Activated naive CD4-positive, alpha-beta T cell treated with anti-CD3 and anti-CD28 coated beads, Interleukin-2, amount 50 U/mL, for 16 hours (primary cell): ENCODE measurements at places on chromosomes 11 and 22.

DNA sequence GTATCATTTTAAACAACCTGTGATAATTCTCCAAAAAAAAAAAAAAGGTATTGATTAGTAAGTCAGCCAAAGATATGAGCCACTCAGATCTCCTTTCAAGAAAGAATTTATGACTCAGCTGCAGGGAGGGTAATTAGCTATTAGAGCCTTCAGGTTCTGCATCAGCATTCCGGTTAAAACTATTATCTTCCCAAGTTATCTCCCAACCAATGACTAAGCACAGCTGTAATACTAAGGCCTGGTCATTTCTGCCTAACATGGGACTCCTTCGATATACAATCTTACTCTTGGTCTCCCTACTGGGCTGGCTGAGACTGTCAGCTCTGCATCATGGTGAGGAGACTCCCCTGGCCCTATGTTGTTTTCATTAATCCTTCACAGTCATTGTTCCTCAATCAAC is 60.4 kb downstream of the SBF2 start:
- DNase-seq, result no peak

GRCh38 chr11:95070471-95070870 is 3.8 kb downstream of the SRSF8 start:
- no peak for DNase-seq

DNA sequence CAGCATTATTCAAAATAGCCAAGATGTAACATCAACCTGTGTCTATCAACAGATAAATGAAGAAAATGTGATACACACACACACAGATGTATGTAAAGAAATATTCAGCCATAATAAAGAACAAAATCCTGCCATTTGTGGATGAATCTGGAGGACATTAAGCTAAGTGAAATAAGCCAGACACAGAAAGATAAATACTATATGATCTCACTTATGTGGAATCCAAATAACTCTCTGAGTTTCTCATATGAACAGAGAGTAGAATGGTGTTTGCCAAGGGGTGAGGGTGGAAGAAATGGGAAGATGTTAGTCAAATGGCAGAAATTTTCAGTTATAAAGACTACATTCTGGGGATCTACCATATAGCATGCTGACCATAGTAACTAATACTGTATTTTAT is 224.2 kb downstream of the GUCY1A2 start:
- DNase-seq, result no peak

DNA sequence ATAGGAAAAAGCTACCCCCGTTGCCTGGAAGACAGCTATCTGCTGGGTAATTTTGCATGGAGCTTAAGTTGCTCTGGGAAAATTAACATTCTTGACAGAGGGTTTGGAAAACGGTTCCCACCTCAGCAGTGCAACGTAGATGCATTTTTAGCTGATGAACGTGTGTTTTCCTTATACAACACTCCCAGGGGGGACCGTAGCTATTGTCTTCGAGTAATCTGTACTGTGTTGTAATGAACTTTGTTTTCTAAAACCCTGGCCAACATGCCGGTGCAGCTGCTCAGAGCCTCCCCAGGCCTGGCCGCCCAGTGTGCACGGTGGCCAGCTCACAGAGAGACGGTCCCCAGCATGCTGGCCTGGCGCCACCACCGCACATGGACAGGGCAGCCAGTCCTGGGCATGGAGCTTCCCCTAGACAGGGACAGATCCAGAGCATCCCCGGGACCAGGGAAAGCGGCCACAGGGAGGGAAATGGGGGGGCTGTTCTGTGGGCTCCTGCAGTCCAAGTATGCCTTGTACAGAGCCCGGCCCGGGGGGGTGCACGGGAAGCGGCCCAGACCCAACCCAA is 2.2 kb downstream of the TNNT3 start:
- DNase-seq, result no peak

GRCh38 chr22:43631201-43631600 is 180.9 kb downstream of the EFCAB6 start:
- DNase-seq, result no peak

DNA sequence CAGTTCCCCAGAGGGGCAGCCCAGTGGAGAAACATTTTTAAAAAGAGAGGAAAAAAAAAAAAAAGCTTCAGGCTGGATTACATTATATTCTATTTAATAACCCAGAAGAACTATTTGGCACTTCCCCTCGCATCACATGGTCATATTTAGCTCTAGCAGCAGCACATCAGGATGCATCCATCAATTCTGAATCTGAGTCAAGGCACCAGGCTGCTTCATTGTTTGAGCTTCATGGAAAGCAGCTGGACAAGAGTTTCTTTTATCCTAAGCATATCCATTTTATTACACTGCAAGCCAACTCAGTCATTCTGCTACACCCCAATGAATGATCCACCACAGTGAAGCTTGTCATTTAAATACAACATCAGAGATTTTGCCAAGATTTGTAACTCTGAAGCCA is 10.0 kb downstream of the SPTY2D1 start:
- DNase-seq, result no peak

GRCh38 chr11:35173011-35173511 is 34.1 kb downstream of the CD44 start:
- no peak for DNase-seq

DNA sequence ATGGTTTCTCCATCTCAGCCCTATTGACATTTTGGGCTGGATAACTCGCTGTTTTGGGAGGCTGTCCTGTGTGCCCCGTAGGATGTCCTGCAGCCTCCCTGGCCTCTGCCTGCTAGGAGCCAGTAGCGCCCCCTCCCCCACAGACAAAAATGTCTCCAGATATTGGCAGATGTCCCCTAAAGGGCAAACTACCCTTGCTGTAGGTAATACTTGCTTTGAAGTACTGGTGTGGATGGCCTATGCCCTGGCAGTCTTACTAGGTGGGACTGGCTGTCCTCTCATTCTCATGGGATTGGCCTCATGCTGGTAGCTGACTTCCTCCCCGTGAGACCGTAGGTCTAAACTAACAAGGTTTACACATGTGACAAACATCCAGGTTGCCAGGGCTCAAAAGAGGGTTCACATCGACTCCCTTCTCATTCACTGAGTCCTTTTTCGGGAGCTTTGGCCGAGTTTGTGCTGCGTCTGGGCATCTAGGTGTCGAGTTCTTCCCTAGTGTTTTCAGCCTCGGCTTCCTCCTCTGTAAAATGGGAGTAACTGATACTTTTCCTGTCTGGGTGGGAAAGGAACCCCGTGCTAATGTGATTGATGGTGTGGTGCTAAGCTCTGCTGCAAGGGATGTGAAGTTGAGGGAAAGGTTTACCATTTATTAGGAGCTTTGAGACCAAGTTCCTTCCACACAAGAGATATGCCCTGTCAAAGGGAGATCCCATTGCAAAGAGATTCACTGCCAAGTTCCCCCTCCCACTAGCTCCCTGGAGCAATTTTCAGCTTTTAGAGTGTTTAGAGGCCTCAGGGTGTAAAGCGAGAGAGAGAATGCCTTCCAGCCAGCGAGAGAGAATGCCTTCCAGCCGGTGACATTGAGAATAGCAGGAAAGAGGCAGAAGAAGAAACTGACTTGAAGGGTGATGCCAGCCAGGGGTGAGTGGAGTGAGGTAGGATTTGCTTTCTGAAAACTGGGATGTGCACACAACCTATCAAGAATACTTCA is 17.0 kb downstream of the PTPRJ start:
- DNase-seq, result no peak

DNA sequence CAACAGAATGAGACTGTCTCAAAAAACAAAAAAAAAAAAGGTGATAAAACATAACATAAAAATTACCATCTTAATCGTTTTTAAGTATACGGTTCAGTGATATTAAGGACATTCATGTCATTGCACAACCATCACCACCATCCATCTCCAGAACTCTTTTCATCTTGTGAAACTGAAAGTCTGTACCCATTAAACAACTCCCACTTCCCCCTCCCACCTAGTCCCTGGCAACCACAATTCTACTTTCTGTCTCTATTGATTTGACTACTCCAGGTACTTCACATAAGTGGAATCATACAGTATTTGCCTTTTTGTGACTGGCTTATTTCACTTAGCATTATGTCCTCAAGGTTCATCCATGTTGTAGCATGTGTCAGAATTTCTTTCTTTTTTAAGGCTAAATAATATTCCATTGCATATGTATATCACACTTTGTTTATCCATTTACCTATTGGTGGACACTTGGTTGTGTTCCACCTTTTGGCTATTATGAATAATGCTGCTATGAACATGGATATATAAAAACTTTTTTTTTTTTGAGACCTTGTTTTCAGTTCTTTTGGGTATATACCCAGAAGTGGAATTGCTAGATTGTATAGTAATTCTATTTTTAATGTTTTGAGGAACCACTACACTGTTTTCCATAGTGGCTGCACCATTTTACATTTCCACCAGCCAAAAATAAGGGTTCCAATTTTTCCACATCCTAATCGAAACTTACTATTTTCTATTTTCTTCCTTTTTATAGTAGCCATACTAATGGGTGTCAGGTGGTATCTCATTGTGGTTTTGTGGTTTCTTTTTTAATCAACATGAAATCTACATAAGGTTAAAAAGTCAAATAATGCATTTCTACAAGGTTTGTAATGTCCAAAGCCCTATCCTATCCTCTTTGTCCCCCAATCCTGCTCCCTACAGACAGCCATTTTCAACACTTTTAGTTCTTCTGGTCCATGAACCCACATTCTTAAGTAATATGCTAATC is 23.4 kb upstream of the PIK3C2A start:
- DNase-seq, result peak; percentile 52

DNA sequence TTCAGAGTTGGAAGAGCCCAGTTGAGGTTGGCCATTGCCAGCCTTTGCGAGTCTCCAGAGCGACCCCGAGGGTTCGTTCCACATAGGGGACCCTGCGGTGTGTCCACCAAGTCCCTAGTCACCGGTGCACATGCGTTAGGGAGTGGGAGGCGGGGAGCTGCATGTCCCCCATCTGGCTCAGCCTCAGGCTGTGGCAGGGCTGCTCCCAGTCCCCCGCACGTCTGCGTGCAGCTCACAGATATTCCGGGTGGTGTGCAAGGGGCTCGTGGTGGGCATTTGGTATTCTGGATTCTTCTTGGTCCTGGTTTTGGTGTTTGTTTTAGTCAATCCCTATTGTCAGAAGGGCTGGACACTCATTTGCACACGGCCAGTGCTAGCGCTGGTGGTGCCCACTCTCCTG is 48.8 kb downstream of the MUC6 start:
- no peak for DNase-seq

DNA sequence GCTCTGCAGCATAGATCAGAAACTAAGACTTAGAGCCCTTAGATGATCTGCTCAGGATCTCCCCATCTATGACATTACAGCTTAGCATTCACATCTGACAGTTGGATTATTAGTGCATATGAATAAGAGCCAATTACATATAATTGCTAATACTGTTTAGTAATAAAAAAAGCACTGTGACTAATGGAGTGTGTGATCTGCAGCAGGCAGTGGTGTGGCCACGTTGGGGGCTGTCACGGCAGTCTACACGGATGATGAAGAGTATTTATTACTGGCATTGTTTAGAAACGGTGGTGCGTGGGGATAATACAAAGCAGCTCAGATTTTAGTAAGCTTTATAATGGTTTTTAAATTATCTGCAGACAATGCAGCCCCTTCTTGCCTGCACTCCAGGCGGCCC is 93.5 kb upstream of the TIMP3 start:
- no peak for DNase-seq

- no peak for DNase-seq
These were observed 19.4 kb downstream of the MED15 start for GRCh38 chr22:20526628-20527355.

- no peak for DNase-seq
These were observed 67.6 kb upstream of the ARHGAP42 start for GRCh38 chr11:100619484-100619883.

GRCh38 chr11:29333993-29334775 is 682.6 kb downstream of the KCNA4 start:
- DNase-seq, result no peak

DNA sequence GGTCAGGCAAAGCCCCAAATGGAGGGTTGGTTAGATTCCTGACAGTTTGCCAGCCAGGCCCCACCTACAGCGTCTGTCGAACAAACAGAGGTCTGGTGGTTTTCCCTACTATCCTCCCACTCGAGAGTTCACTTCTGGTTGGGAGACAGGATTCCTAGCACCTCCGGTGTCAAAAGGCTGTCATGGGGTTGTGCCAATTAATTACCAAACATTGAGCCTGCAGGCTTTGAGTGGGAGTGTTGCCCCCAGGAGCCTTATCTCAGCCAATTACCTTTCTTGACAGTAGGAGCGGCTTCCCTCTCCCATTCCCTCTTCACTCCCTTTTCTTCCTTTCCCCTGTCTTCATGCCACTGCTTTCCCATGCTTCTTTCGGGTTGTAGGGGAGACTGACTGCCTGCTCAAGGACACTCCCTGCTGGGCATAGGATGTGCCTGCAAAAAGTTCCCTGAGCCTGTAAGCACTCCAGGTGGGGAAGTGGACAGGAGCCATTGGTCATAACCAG is 4.7 kb upstream of the TTC36 start:
- no peak for DNase-seq

DNA sequence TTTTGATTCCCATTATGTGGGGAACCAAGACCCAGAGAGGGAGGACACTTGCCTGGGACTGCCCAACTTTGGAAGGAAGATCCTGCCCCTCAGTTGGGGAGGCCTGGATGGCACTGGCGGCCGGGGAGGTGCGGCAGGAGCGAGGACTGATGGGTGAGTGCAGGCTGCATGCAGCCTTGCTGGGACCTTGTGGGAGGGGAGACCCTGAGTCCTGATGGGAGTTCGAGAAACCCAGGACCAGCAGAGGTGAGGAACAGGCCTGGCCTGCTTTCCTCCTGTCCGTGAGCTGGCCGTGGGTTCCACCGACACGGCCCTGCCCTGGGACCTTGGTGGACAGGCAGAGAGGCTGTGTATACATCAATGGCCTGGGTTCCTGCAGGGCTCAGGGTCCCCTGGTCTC is 19.3 kb upstream of the SMIM38 start:
- no peak for DNase-seq

- DNase-seq, result no peak
These were observed 140.2 kb upstream of the TIMP3 start for GRCh38 chr22:32661296-32661695.

DNA sequence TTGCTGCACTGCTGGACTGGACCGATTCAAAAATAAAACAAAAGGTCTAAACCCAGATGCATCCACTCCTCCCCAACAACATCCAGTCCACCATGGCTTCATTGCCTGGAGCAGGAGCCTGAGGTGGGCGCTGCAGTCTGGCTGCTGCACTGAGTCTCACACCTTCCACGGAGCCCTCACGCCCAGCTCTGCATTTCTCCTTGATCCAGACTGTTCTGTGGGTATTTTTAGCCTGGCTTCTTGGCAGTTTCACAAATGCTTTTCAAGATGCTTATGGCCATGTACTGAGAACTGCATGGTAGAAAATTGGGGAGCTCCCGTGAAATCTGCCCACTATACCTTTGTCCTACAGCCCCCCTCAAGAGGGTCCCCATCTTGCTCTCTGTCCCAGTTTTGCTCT is 53.3 kb upstream of the JAM3 start:
- no peak for DNase-seq

DNA sequence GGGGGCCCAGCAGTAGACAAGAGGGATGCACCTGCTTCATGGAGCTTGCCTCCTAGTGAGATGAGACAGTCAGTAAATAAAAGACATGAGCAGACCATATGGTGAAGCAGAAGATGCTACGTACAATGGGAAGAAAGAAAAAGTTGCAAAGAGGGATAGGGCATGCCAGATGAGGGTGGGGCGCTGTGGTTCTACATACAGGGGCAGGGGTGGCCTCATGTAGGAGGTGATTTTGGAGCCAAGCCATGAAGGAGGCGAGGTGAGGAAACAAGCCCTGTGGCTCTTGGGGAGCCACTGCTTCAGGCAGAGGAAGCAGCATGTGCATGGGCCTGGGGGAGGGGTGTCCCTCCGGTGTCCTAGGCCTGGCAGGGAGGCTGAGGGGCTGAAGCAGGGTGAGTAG is 15.2 kb downstream of the NAT10 start:
- no peak for DNase-seq
